ENCODE measurements at places on chromosomes 4 and X.

DNA sequence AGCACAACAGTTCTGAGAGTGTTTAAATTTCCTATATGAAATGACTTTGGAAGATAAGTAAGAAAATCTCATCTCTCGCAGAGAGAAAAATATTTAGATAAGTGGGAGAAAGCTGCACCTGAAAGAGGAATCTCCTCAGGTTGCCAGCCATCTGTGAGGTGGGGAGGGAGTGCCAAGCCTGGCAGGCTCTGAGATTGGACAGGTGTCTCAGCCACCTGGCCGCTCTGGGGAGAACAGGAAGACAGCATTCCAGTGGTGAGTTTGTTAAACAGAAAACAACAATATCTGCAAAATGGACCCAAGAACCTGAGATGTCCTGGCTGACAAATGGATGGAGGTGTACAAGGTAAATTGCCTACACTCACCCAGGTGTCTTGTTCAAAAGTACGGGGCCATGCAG is 31.3 kb downstream of the EMCN start:
- no peak for DNase-seq

GRCh38 chr4:37609626-37610025 is 76.5 kb downstream of the RELL1 start:
- no peak for DNase-seq

GRCh38 chr4:108393890-108394472 is 225.2 kb upstream of the LEF1 start:
- no peak for DNase-seq

- peak; percentile 66 for DNase-seq
Observed at GRCh38 chr4:1720163-1720983, 750 bp downstream of the TMEM129 start.

GRCh38 chrX:119870626-119871131 is 854 bp downstream of the RNF113A start:
- DNase-seq, result peak; percentile 42

DNA sequence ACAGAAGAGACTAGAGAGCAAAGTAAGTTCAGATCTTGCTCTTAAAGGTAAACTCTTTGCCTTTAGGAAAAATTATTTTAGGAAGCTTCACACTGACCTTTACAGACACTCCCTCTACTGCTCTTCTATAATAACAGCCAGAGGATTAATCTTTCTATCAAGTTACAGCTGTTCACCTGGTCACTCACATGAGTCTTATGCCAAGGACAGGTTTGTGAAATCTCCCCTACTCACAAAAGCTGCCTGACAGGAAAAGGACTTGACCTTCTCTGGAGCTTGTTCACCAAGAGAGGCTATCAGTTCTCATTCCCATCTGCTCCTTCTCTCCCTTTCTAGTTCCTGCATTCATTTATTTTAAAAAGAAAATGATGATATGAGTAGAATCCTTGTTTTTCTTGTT is 117.3 kb downstream of the C4orf51 start:
- DNase-seq, result no peak

DNA sequence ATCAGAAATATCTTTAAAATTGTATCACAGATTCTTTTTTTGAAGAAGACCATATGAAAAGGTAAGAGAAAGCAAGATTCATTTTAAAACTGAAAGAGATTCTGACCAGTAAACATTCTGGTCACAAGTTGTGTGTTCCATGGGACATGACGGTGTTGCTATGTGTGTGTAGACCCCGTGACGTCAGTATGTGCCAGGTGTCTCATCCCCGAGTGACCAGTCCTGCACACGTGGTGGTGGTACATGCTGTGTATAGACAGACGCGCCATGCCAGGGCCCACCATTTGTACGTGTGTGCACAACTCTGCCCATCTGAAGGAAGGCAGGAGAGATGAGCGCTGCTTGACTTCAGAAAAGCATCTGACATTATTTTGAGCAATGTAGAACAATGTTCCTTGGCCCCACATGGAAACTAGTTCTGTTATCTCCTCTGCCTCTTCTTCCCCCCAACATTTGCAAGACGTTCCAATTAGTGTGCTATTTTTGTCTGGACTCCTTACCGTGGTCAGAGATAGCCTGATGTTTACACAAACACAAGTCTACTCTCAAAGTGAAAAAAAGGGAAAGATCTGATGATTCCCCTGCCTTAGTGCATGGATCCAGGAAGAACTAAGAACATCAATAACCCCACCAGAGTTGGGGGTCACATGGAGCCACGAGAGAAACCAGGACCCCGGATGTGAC is 51.2 kb downstream of the IRF2 start:
- no peak for DNase-seq

- DNase-seq, result no peak
Observed at GRCh38 chrX:110180176-110180927, 137.5 kb downstream of the AMMECR1 start.

- no peak for DNase-seq
Observed at GRCh38 chrX:39304746-39305145, 503.5 kb downstream of the MID1IP1 start.

GRCh38 chr4:143251348-143251747 is 66.6 kb downstream of the USP38 start:
- no peak for DNase-seq

GRCh38 chrX:26557691-26558321 is 341.8 kb downstream of the MAGEB5 start:
- no peak for DNase-seq

DNA sequence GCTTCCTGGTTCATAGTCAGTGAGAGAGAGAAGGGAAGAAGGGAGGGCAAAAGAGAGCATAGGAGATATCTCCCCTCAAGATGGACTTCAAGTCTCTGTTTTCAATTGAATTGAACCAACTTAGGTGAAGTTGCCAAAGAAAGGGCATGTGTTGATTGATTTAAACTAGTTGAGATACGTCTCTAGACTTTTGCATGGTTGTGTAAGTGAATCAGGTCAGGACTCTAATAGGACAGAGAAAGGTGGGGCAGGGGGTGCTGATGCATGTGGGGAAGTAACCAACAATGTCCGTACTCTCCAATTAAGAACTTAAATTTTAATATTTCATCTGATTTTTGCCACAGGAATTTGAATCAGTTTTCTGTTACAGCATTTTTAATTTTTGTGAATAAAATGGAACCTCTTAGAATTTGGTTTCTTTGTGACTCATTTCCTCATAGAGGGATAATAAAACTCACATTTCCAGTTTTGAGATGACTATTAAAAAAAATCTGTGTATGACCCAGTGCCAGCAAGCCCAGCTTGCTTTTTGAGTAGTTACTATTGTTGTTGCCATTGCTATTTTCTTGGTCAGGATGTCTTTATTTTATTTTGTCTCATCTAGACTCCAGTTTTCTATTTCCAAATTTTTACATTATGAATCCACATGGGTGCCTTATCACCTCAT is 37.3 kb downstream of the SLIT2 start:
- no peak for DNase-seq

- no peak for DNase-seq
Observed at GRCh38 chr4:1060621-1061020, 49.2 kb downstream of the FGFRL1 start.

DNA sequence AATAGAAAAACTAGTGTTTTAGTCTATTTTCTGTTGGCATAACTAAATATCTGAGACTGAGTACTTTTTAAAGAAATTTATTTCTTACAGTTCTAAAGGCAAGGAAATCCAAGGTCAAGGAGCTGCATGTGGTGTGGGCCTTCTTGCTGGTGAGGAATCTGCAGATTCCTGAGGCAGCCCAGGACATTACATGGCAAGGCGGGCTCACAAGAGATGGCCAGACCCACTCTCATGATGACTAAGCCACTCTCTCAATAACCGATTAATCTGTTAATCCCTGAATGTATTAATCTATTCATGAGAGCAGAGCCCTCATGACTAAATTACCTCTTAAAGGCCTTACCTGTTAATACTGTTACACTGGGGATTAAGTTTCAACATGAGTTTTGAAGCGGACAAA is 340.8 kb downstream of the GRXCR1 start:
- no peak for DNase-seq

GRCh38 chrX:17030580-17031270 is 84.3 kb downstream of the REPS2 start:
- no peak for DNase-seq
